RWPE1 (cell line): ENCODE measurements at places on chromosomes 1 and 21.
A peak's percentile ranks its signal among the peaks of the same experiment; 100 is the strongest.

DNA sequence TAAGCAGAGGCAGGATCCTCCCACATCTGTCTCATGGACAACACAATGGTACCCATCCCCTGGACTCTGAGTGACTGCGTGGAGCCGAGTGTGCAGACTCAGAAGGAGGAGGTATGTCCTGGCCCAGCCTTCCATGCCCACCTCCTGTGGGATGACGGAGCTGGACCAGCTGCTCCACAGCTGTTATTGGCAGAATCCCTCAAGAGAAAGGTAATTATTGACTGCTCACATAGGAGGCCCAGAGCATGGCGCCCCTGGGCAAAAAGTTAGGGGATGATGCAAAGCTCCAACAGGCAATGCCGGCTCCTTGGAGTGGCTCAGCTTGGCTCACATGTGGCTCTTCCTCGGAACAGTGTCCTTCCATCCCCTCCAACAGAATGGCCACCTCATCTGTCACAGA lies 12.2 kb upstream of the ACTRT2 start:
- DNase-seq, result no peak

DNA sequence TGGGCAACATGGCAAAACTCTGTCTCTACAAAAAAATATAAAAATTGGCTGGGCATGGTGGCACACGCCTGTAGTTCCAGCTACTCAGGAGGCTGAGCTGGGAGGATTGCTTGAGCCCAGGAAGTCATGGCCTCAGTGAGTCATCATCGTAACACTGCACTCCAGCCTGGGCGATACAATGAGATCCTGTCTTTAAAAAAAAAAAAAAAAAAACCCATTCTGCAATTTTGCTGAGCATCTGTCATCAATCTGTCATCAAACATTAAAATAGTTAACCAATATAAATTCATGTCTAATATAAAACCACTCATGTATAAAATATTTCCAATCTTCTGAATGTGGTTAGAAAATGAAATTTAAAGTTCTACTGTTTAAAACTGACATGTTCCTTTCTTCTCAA lies 56.9 kb downstream of the LPAR3 start:
- DNase-seq, result peak; percentile 33

DNA sequence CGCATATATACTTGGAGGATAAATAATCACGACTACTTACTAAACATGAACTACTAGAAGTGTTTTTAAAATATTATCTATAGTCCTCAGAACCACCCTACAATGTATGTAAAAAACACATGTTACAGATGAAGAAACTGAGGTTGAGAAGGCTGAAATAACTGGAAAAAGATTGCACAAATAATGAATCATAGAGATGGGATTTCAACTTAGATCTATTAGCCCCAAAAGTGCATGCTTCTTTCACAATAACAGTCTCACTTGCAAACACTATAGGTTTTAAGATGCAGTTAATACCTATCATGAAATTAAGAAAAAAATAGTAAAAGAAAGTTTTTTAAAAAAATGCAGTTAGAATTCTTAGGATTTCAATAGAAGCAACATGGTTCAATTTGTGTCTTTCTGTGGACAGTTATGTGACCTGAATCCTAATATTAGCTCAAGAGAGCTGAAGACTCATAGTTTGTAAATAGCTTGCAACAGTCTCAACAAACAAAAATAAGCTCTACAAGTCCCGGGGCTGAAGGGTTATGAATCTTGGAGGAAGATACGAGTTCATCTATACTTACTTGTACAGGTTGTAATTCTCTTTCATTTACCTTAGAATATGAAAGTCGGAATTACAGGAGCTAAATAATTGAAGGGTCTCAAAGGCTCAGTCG lies 58.6 kb upstream of the NTPCR start:
- DNase-seq, result no peak

GRCh38 chr1:156420205-156421061 lies 51.4 kb downstream of the RHBG start:
- DNase-seq, result no peak

DNA sequence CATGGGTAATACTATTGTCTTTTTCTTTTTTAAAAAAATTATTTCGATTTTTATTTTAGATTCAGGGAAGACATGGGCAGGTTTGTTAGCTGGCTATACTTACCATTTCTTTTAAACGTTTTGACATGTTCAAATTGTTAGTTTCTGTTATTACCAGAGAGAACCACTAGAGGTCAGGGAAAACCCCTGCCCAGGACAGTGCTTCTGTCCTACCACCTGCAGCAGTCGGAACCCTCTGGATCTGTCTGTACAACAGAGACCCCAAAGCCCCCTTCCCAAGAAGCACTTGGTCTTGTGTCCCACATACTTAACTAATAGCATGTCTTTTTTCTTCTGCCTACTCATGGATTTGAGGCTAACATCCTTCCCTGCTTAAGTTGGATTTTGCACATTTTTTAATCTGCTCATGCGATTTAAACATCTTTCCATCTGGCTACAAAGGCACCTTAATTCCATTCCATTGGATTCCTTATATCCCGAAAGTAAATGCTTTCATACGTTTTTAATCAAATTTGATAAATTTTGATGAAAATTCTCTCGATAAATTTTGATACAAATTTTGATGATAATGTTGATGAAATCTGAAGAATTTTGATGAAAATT lies 10.0 kb upstream of the C1orf115 start:
- peak; percentile 80 for DNase-seq

DNA sequence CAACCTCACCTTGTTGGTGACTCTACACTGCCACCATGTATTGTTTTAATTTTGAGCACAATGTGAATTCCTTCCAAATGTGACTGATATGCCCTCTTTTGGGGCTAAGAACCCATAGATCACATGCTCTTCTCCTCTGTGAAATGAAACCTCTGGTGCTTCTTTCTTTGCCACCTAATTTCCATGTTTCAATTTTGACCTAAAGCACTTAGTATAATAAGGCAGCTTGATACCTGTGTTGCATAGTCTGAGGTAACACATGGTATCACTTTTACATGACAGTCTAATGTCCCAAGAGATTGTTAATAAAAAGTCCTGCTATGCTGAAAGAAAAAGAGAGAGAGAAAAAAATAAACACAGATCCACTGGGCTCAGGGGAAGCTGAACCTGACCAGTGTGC lies 24.2 kb downstream of the CLEC20A start:
- no peak for DNase-seq

DNA sequence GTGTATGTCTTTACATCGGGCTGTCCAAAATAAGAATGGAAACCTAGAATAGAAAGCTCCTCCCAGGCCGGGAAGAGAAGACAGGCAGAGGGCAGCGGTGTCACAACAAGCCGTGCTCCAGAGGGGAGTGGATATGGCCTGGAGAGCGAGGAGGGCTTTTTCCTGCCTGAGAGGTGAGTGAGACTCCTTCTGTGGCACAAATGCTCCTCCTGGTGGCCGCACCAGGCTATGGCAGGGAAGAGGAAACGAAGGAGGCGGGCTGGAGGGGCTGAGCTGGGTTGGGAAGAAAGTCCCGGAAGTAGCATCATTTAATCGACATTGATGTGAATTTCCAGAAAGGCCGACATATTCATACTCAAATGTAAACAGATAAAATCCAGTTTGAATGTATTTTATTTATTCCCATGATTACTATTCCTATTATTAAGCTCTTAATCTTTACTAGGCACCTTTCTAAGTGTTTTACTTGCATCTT lies 54.7 kb downstream of the MEF2D start:
- DNase-seq, result peak; percentile 82

DNA sequence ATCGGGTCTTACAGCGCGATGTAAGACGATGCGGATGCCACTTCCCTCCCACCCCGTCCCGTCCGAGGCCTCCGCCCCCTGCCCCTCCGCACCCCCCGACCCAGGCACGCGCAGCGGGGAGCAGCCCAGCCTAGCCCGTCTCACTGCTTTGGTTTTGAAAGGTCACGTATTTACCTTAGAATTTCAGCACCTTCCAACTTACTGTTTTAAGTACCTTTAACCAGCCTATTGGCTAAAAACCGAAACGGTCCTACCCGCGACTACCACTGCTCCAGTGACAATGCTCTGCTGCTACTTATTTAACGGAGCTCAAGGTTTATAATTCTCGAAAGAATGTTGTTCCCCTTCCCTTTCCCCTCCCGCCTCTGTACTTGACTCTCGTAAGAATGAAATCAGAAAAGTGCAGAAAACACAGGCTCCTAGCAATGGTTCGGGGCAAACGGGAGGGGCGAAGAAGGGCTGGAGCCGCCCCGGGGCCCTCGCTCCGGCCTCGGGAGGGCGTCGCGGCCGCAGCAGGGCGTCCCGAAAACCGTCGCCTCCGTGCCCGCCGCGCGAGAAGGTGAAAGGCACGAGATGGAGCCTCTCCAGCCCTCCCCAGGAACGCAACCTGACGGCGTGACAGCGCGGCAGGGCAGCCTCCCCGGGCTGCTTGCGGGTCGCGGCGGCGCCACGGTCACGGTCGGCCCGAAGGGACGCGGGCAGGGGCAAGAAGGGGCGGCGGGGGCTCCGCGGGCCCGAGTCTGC lies 667 bp downstream of the TMEM50B start:
- peak; percentile 31 for DNase-seq

- DNase-seq, result peak; percentile 80
Observed at GRCh38 chr1:162538815-162539431, 22.6 kb upstream of the UAP1 start.

DNA sequence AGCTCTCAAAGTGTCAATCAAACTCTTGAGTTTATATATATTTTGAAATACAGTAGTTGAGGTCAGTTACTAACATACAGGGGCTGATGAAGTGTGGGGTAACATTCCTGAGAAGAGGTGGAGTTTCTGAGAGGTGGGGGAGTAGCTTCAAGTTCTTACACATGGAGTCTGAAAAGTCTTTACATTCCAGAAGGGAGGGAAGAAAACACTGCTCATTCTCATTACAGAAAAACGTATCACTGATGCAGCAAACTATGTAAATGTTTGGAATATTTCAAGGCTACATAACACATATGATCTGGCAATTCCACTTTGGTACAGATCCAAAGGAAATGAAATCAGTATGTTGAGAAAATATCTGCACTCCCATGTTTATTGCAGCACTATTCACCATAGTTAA lies 1065.8 kb upstream of the B3GALT2 start:
- DNase-seq, result no peak

GRCh38 chr21:33963848-33964555 lies 48.4 kb upstream of the ATP5PO start:
- no peak for DNase-seq

DNA sequence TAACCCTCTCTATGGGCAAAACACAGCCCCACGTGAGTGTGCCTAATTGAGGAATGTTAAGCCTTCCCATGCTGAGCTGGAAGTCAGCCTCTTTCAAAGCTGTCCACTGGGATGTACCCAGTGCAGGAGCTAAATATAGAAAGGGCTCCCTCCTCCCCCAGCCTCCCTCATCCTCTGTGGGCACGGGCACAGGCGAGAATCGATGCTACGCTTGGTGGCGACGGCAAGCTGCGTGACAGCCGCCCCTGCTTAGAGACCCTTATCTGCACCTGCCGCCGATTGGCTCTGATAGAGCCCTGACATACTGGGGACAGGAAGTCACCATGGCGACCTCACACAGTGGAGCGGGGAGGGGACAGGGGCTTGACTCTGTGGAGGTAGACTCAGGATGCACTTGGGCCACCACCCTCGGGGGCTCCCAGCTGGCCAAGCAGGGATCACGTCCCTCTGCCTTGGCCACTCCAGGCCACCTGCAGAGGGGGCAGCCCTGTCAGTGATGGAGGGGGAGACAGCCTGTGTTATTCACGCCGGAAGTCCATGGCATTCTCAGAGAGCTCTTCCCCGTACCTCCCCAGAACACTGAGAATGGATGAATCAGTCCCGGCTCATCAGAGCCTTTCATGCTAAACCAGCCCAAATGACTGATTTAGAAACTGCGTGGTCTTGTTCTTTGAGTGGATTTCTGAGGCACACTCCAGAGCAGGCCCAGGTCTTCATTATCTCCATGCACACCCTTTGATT lies 84.8 kb downstream of the KCND3 start:
- DNase-seq, result peak; percentile 4

DNA sequence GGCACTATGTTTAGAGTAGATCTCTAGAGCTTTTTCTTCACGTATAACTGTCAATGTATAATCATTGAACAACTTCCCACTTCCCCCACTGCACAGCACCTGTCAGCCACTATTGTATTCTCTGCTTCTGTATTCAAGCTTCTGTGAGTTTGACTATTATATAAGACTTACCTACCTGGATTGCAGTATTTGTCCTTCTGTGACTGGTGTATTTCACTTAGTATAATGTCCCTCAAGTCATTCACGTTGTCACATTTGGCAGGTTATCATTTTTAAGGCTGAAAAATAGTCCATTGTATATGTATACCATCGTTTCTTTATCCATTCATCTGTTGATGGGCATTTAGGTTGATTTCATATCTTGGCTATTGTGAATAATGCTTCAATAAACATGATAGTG lies 969.5 kb upstream of the B3GALT2 start:
- no peak for DNase-seq

DNA sequence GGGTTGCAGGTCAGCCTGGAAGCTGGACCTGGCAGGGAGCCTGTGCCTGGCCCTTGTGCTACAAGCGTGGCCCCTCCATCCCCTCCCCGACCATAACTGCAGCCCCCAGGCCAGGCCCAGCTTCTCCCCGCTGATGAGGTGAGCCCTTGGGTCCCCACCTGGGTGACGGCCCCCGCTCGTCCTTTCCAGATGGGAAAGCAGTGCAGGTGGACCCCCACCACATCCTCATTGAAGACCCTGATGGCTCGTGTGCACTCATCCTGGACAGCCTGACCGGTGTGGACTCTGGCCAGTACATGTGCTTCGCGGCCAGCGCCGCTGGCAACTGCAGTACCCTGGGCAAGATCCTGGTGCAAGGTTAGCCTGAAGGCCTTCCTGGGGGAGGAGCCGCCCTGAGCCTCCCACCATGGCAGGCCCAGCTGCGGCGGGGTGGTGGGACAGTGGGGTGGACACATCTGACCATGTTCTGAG lies 56.9 kb downstream of the TRIM11 start:
- no peak for DNase-seq

DNA sequence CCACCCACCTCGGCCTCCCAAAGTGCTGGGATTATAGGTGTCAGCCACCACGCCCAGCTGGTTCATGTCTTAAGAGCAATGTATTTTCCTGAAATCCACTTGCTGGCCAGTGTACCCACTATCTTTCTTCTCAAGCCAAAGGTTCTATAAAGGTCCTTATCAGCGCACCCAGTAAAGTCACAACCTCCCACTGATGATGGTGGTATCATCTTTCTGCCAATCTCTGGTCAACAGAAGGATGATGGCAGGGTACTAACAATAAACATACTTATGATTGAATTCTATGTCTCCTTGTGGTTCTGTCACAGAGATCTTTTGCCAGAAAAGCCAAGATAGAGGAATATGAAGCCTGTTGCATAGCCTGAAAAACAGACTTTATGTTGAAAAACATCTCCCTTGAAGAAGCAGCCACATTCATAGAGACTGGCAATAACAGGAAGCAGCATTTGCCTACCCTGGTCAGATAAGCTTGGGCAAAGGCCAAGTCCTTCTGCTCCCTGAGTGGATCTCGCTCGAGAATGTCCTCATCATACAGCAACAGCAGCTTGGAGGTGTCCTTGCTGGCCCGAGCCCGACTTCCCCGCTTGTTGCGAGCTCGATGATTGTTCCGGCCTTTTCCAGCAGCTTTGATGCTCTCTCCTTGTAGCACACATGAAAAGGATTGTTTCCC lies 73.0 kb downstream of the DAP3 start:
- no peak for DNase-seq

GRCh38 chr21:45421846-45422775 lies 17.1 kb downstream of the COL18A1 start:
- DNase-seq, result no peak

GRCh38 chr1:207815913-207816291 lies 64.0 kb downstream of the CD46 start:
- no peak for DNase-seq
